ENCODE measurements at places on chromosomes 5 and 9.
A peak's percentile ranks its signal among the peaks of the same experiment; 100 is the strongest.

GRCh38 chr5:128681096-128681495 is 143.1 kb upstream of the FBN2 start:
- no peak for DNase-seq

DNA sequence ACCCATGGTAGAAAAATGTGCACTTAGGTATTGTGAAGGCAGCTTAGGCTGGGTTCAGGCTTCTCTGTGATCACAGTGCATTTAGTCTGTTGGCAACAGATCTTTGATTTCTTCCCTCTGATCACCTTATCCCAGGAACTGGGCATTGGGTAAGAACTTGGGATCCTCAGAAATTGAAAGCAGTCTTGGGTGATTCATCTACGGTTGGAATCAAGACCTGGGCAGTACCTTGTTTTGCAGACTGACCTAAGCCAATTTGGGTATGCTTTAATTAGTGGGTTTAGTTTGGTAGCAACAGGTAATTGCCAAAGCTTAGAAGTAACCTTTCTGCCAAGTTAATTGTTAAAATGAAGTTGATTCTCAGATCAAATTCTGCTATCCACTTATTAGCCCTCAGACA is 17.8 kb downstream of the ENTREP1 start:
- no peak for DNase-seq

GRCh38 chr5:90843443-90843842 is 284.8 kb downstream of the ADGRV1 start:
- no peak for DNase-seq

DNA sequence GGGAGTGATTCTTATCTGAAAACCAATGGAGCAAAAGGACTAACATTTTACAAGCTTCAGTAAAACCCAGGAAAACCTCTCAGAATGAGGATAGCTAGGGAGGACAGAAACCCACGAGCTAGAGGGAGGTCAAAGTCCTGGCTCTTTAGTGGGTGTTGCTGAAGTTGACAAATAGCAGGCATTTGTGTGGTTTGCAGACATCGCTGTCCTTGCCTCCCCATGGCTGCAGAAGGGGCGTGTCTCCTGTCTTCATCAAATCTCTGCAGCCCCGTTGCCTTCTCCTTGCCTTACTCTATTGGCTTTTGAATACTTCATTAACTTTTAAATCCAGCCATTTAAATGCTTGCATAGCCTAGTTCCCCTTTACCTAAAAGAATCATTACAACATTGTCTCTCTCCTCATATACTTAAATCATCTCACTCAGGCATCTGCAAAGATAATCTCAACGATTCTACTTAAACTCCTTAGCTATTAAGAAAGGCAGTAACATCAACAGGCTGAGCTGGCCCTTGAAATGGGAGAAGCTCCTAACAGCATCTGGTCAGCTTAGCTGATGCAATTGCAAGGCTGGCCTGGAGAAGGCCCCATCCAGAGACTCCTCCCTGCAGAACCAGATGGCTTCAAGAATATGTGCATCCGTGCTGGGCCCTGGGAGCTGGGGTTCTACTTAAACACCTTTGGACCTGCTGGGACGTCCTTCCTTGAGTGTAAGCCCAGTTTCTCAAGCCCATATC is 152.8 kb upstream of the TAS2R1 start:
- no peak for DNase-seq

GRCh38 chr5:124365361-124365801 is 381.1 kb downstream of the ZNF608 start:
- no peak for DNase-seq

DNA sequence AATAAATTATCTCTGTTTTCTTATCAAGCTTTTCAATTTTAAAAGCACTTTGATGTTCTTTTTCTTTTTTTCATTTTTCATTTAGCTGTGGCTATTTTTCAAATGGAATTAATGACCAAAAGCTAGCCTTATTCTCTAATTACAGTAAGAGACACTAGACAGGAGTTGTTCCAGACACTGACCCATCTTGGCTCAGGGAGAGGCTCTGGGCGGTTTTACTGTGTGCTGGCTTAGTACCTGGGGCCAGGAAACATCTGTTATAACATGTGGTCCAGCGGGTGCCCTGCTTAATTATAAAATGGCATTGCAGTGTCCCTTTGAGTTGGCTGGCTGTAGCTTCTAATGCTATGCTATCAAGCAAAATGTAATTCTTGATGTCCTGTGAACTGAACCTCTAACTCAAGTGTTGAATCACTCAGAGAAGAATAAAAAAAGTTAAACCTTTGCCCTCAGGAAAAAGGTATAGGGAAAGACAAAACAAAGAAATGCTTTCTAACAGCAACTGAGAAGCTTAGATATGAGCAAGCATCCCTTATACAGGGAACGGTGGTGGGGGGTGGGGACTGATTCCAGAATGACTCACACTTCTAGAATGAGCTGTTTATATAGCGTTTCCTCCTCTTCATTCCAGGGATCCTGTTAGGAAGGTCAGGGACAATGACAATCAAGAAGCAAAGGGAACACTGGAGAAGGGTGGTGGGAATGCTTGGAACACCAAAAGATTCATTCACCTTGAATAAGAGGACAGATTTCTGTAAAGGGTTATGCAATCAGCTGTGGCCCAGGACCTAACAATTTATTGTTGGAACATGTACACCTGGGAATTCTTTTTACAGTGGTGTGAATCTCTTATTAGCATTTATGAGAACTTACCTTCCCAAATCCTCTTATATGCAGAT is 58.7 kb upstream of the NFIB start:
- DNase-seq: no peak

DNA sequence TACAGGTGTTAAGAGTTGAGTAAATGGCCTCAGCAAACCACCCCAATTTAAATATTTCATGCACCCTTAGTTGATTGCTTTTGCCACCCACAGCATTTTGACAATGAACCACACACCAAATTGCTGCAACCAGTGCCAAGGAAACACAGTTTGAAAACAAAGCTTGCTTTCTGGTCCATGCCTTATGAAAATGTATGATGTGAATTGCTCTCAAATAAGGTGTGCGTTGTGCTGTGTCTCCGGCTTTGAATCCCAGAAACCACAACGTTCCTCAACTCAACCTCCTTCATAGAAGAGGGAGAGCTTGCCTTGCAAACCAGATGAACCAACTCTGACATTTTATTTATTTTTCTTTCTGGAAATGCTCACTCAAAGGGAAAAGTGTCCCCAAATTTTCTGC is 762.7 kb downstream of the TLE1 start:
- DNase-seq: no peak

- DNase-seq: no peak
These were observed 2.2 kb downstream of the AMACR start for GRCh38 chr5:34005681-34006080.

DNA sequence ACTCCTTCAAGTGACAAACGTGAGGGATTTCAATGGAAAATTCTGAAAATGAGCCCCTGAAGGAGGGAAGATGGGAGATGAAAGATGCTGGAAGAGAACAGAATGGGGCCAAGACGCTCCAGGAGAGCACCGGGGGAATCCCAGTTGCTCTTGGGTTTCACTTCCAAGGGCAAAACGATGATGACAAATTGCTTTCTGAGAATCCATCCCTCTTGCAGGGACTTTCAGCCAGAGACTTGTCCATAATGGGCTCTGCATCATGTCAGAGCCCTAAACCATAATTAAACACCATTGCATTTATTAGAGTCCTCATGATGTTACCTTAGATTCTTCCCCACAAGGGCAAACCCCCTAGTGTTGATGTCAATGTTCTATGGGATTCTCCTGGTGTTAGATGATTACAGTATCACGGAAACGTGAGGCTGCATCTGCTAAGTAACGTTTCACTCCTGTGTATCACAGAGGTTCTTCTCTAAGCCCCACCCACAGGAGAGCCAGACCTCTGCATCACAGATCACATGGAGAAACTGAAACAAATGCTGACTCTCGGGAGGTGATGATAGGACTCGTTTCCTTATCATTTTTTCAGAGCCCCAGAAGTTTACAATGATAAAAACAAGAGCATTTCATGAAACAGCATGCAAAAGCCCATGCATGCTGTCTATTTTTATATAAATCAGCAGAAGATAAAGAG is 114.4 kb downstream of the TENT4A start:
- peak; percentile 17 for DNase-seq

- no peak for DNase-seq
These were observed 71.4 kb downstream of the MYO10 start for GRCh38 chr5:16864631-16865131.

GRCh38 chr9:115945009-115945431 is 208.6 kb upstream of the PAPPA start:
- DNase-seq: no peak

DNA sequence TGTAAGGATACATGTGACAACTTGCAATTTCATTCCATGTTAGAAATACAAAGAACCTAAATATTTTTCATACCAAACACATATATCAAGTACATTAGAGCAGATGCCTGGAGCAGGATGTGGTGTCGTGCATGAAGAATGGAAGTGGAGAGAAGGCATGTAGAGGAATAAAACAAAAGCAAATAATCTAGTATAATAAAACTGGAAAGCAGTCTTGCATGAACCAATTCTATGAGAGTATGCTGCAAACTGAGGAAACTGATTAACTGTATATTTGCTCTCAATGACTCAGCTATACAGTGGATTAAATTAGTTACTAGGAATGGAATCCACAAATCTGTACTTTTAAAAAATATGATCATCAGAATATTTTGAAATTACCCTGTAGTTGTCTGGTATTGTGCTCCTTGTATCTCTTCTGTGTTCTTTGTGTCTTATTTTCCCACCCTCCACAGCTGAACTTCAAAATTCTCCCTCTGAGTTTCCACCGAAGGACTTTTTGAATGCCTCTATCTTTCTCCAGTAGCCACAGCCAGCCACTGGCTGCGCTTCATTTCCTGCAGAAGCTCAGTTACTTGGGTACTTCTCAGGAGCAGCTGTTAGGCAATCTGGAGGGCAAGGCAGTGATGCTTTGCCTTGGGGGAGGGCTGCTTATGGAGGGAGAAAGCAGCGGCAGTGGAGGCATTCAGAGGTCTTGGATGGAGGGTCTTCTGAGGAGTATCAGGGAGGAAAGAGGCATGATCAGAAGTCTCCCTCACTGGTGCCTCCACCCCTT is 608.0 kb downstream of the BRINP1 start:
- DNase-seq: no peak

- DNase-seq: no peak
These were observed 18.2 kb downstream of the VLDLR start for GRCh38 chr9:2639786-2640185.

- DNase-seq: no peak
These were observed 29.0 kb downstream of the ACO1 start for GRCh38 chr9:32413424-32413823.

- no peak for DNase-seq
These were observed 5.4 kb upstream of the DOCK8 start for GRCh38 chr9:209143-209758.

GRCh38 chr9:89920131-89920530 is 315.3 kb downstream of the GADD45G start:
- DNase-seq: no peak

DNA sequence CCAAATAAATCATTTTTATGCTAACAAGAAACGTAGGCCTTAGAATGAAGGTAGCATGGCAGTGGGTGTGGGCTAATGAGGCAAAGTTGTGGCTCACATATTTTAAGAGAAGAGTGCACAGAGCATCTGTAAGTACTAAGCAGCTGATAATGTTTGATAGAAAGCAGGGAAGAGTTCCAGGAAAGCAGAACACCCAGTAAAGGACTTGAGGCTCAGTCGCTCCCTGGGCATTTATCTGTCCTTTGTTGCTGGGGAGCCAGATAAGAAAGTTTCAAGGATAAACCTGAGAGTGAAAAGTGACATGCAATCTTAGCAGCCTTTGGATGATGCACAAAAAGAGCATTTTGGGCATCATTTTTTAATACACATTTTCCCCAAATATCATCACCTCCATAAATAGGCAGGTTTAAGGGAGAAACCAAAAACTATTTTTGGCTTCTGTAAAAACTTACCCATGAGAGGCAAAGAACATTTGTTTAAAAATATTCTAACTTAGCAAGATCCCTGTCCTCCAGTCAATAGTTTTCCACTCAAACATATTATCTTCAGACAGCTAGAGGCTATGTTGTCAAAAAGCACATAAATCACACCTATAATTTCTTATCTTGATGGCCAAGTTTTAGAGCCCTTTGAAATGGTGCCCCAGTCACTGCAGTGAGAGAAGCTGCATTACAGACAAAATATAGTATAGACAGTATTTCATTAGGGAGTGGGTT is 3.4 kb downstream of the FREM1 start:
- DNase-seq: no peak

- no peak for DNase-seq
These were observed 177.8 kb upstream of the MEF2C start for GRCh38 chr5:89060768-89061167.

DNA sequence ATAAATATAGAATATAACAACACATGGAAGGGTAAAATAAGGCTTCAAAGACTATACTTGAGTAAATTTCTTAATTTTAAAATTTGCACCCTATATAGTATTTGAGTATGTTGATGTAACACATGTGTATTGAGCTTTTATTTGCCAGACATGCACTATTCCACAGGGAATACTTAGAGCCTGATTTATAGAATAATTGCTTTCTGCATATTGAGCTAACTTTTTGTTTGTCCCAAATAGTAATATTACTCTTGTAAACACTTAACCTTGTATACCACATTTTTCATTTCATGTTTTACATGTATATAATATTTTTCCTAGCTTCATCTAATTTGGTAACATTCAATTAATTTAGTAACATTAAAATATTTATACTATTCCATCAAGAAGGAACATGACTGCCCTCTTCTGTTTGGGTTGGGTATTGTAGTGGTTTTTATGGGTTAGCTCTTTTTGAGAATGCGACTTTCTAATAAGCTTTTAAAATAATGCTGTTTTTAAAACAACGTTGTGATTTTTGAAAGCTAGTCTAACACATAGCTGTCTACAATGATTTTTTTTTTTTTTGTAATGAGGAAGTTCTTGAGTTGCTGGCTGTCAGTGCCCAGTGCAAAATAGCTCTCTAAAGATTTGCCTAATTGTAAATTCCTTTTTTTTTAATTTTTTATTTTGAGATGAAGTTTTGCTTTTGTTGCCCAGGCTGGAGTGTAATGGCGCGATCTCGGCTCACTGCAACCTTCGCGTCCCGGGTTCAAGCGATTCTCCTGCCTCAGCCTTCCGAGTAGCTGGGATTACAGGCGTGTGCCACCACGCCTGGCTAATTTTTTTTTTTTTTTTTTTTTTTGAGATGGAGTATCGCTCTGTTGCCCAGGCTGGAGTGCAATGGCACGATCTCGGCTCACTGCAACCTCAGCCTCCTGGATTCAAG is 4.8 kb downstream of the SUB1 start:
- DNase-seq: no peak

GRCh38 chr5:151243564-151243963 is 9.4 kb upstream of the GM2A start:
- no peak for DNase-seq

- no peak for DNase-seq
These were observed 44.2 kb downstream of the NKD2 start for GRCh38 chr5:1052641-1053390.

- DNase-seq: no peak
These were observed 28.9 kb downstream of the MAN2A1 start for GRCh38 chr5:109718632-109719031.

GRCh38 chr5:74766418-74766848 is 484 bp downstream of the GFM2 start:
- DNase-seq: peak; percentile 39
